ENCODE measurements at places on chromosomes 3 and 15.

DNA sequence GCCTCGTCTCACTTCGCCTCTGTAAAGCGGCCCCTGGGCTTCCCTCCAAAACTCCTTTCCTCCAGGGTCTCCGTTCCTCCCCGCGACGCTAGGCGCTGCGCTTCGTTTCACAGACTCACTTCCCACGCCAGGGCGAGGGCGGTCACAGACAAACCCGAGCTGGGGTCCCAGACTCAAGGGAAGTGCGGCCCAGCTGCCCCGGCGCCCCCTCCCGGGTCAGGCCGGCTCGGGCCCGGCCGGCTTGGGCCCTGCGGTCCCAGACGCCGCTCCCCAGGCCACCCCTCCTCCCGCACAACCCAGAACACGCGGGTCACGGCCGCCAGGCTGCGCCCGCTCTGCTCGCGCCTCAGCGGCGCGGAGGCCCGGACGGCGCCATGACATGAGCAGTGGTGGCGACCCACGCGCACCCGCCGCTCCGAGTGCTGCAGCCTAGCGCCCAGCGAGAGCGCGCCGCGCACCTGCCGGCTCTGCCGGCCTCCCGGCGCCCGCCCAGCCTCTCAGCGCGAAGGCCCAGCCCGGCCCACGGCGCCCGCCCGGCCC is 547 bp downstream of the NUP210 start:
- DNase-seq = peak; percentile 20

GRCh38 chr15:29054171-29055045 is 168.6 kb downstream of the APBA2 start:
- DNase-seq = no peak

DNA sequence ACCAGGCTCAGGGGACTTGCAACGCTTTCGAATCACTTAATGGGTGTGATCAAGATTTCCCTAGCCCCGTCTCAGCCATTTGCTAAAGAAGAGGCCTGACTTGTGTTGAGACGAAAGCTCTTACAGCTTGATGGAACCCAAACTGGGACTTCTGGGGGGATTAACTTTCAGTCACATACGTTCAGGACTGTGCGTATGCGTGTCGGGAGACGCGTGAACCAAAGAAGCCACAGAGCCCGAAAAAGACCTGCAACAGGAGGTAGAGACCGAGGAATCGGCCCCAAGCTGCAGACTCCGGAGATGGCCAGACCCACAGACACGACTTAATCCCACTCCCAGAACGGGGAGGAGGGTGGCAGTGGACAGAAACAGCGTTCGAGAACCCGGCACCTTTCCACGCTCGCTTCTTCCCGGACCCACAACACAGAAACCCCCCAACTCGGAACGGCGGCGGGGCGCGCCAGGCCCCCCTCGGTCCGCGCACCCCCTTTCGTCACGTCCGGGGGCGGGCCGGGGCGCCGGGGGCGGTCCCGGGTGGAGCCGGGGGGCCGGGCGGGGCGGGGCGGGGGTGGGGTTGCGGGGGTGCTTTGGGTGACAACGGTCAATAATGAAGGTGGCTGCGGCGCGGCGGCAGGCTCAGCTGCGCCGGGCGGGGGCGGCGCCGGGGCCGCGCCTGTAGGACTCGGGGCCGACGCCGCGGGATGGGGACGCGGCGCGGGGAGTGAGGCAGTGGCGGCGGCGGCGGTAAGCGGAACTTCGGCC is at the start of gene ATP11B:
Gene ATP11B, plus strand, starts transcription at position 604 of the 762 bp plus-strand sequence. CDS start 256 bp downstream, outside the sequence.
- peak; percentile 62 for DNase-seq

DNA sequence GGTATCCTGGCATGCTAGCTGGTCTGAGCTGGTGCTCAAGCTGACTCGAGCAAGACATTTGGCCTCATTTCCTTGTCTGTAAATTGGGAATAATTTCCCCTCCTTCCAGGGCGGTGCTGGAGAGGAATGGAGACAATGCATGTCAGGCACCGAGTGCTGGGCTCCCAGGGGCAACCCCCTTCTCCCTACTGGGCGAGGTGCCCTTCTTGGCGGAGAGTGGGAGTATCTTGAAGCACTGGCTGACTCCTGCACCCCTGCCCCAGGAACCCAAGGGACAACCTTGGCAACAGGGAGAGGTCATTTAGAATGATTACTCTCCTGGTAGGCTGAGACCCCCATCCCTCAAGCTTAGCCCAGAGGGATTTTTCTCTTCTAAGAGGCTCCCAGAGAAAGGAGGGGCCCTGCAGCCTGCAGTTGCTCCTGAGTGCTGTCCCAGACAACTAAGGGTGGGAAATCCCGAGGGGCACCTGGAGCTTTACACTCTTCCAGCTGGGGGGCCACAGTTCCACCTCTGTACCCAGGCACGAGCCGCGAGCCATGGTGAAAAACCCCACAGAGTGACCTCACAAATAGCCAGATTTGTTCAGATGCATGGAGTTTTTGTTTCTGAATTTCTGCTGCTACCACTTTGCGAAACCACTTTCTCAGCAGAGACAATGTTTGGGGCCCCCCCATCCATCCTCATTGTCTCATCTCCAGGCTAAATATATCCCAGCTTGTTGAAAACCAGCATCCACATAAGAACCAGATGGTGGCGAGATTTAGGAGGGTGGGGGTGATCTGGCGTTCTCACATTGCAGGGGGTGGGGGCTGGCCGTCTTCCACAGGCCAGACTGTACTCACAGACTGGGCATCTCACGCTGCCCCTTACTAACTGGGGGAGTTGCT is 44.8 kb downstream of the ABTB1 start:
- no peak for DNase-seq

GRCh38 chr15:58515807-58516206 is 84.0 kb downstream of the LIPC start:
- no peak for DNase-seq

- DNase-seq = no peak
Observed at GRCh38 chr3:63450634-63451363, 172.7 kb downstream of the SYNPR start.

Measured in activated naive CD8-positive, alpha-beta T cell treated with anti-CD3 and anti-CD28 coated beads, Interleukin-2, amount 50 U/mL, for 16 hours (primary cell).